Foreskin fibroblast (primary cell): ENCODE measurements at places on chromosomes 2 and 18.

DNA sequence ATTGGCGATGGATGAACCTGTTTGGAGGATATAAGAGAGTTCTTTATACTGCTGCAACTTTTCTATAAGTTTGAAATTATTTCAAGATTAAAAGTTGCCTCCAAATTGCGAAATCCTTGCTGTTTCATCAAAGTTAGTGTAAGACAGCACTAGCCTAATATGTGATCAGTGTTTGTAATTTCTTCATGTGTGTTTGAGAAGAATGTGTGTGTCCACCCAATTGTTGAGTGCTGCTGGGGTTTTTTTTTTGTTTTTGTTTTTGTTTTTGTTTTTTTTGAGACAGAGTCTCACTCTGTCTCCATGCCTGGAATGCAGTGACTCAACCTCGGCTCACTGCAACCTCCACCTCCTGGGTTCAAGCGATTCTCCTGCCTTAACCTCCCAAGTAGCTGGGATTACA is 33.4 kb downstream of the CDK15 start:
- peak; percentile 53 for DNase-seq

DNA sequence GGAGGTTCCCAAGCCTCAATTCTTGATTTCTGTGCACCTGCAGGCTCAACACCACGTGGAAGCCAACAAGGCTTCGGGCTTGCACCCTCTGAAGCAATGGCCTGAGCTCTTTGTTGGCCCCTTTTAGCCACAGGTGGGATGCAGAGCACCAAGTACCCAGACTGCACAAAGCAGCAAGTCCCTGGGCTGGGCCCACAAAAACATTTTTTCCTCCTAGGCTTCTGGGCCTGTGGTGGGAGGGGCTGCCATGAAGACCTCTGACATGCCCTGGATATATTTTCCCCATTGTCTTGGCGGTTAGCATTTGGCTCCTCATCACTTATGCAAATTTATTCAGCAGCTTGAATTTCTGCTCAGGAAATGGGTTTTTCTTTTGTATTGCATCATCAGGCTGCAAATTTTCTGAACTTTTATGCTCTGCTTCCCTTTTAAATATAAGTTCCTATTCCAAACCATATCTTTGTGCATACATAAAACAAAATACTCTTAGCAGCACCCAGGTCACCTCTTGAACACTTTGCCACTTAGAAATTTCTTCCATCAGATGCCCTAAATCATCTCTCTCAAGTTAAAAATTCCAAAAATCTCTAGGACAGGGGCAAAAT is 9.0 kb upstream of the MATN3 start:
- DNase-seq, result peak; percentile 10

GRCh38 chr18:31744321-31745067 is 16.2 kb downstream of the SLC25A52 start:
- DNase-seq, result no peak

GRCh38 chr2:105768961-105769452 is 24.3 kb downstream of the NCK2 start:
- no peak for DNase-seq

GRCh38 chr2:197620133-197620532 is 55.3 kb downstream of the RFTN2 start:
- no peak for DNase-seq

DNA sequence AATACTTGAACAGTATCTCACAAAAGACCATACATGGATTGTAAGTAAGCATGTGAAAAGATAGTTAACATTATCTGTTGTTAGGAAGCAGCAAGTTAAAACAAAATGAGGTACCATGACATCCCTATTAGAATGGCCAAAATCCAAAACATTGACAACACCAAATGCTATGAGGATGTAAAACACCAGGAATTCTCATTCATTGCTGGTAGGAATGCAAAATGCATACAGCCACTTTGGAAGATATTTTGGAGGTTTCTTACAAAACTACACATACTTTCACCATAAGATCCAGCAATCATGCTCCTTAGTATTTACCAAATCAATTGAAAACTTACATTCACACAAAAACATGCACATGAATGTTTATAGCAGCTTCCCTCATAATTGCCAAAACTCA is 30.9 kb upstream of the ICOS start:
- DNase-seq, result peak; percentile 45

DNA sequence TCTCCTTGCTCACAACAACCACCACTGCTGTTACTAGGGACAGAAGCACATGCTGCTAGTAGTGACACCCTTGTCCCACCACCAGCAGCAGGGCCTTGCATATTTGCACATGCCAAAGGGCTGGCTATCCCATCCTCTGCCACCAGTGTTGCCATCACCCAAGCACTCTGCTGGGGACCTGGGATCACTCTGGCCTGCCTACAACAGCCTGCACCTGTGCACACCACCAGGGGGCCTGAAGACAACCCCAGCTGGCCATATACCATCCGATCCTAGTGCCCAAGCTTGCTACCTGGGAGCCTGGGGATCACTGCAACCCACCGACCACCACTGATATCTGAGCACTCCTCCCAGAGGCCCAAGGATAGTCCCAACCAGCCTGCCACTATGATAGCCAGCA is 99.9 kb upstream of the FANCL start:
- DNase-seq, result no peak

DNA sequence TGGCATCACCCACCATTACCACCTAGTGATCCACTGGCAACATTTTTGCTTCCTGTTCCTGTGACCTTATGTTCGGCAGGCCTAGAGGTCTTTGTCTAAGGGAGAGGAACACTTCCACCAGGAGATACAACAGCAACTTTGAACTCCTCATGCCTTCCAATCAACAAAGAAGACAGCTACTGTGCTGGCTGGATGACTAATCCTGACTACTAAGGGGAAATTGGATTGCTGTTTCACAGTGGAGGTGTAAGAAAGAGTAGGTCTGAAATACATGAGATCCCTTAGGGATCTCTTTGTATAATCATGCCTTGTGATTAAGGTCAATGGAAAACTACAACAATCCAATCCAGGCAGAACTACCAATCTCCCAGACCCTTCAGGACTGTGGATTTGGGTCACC is 45.2 kb downstream of the EIF2AK3 start:
- DNase-seq, result no peak

DNA sequence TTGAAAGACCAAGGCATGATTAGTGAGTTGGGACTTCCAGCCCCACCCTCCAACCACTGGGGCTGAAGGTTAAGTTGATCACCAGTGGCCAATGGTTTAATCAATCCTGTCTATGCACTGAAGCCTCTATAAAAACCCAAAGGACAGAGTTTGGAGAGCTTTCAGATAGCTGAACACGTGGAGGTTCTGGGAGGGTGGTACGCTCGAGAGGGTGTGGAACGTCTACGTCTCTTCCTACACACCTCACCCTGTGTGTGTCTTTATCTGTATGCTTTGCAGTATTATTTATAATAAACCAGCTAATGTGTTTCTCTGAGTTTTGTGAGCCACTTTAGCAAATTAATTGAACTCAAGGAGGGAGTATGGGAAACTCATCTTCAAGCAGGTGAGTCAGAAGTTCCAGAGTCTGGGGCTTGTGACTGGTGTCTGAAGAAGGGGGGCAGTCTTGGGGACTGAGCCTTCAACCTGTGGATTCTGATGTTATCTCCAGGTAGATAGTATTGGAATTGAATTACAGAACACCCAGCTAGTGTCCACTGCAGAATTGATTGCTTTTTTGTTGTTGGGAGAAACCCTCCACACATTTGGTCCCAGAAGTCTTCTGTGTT is 20.3 kb downstream of the ACTR3 start:
- no peak for DNase-seq

DNA sequence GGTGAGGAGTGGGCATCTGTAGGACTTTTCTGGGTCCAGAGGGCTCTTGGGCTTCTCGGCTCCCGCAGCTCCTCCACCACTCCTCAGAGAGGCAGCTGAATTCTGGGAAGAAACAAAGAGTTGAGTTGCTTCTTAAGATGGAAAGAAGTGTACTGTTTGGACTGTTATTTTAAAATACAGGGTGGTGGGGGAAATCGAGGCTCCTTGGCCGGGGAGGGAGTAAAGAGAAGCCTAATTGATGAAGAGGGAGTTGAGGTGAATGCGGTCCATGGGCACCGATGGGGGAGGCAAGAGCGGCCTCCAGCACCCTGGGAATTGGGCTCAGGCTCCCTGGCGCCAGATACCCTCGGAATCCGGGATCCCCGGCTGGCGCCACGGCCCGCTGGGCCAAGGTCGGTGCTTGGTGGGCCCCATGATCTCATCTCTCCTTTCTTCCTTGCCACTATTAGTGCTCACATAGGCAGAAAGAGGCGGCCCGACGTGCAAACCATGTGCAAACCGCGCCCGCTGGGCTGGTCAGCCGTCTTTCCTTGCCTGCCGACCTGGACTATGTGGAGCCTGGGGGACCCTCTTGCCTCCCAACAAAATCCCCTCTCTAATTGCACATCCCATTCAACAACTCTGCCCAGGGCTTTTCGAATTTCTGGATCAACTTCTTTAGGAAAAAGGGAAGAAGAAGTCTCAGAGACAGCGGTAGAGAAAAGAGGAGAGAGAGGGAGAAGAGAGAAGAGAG is 604 bp upstream of the SIX3 start:
- no peak for DNase-seq

GRCh38 chr18:70892381-70892780 is 603.5 kb downstream of the SOCS6 start:
- no peak for DNase-seq

GRCh38 chr2:111216811-111217652 is 96.3 kb downstream of the BCL2L11 start:
- DNase-seq, result no peak

GRCh38 chr2:48467637-48468036 is 62.3 kb upstream of the STON1 start:
- DNase-seq, result peak; percentile 48

DNA sequence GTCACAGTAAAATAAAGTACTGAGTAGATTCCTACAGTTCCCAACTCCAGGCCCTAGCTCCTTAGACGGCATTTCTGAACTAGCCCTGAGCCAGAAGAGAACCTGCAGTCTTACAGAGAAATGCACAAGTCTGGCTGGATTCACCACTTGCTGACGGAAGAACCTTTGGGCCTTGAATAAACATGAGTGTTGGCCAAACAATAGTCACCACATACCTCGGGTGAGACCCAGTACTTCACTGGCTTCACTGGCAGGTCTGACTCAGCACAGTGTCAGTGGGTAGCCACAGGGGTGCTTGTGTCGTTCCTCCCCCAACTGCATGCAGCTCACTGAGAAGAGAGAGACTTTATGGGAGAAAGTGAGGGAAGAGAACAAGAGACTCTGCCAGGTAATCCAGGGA is 88.9 kb downstream of the TMEM185B start:
- DNase-seq, result peak; percentile 92

- DNase-seq, result no peak
These were observed 488.8 kb downstream of the PARD3B start for GRCh38 chr2:205034034-205034433.

- DNase-seq, result no peak
These were observed 24.8 kb upstream of the FOSL2 start for GRCh38 chr2:28367667-28368356.

- DNase-seq, result peak; percentile 97
These were observed 73.1 kb downstream of the ACKR3 start for GRCh38 chr2:236642584-236643291.

DNA sequence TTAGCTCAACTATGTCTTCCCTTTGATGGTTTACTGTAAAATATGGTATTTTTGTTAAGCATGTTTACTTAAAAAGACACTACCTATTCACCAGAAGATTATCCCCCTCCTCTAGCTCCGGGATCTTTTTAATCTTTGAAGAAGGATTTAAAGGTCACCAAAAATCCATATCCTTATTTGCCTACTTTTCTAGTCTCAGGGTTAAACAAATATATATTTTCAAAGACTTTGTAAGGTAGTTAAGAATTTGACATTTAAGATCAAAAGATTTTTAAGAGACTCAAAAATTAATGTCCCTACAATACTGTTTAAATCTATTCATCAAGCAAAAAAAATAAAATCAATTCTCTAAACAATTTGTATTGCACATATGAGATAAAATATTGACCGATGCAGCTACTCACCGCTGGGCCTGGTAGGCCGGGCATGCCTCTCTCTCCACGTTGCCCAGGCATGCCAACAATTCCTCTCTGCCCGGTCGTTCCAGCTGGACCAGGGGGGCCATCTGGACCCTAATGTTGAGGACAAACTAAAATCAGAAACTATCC is 76.1 kb downstream of the COL3A1 start:
- no peak for DNase-seq
